ENCODE measurements at places on chromosomes 13 and 19.

GRCh38 chr19:10135551-10136334, 16.0 kb upstream of the EIF3G start:
- no peak for DNase-seq

DNA sequence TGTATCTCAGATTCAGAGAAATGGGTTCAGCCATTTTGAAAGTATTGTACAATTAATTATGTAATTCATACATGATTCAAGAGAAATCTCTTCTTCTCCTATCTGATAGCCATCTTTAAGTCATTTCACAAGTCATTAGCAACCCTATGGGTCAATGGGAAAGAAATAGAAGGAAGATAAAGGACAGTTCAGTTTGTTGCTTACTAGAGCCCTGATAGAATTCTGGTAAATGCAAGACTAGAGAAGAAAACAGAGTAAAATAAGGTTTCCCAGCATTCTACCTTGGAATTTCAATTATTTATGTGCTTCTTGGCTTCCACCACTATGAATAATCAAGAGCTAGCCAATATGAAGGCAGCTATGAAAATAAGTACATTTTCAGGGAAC, 117.7 kb downstream of the LHFPL6 start:
- no peak for DNase-seq

DNA sequence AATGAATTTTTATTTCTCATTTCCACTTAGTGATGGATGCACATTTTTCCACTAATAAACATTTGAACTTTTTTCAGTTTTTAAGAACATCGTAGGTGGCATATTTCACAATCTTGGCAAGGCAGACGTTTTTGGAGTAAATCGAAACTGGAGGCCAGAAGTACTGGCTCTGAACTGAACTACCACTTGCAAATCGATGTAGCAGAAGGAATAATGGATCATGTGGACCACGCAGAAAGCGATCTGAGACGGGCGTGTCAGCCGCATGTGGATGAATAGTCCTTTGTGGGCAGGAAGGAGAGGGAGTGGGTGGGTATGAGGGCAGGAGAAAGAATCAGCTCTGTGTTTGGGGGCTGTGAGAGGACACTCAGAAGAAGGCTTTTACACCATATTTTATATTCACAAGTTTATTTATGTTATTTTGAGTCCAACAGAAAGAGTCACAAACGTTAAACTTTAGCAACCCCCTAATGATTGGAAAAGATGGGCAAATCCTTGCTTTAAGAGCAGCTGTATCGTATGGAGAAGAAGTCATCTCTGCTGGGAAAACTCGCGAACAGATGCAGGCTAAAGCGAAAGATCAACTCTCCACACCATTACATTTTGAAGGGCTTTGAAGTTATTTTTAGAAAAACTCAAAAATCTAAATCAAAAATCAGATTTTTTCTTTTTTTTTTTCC, 90.5 kb downstream of the COL4A2 start:
- DNase-seq, result no peak

GRCh38 chr19:10603084-10603872, 16.2 kb upstream of the AP1M2 start:
- peak; percentile 77 for DNase-seq

- no peak for DNase-seq
Measured at GRCh38 chr13:86510792-86511191, 711.6 kb upstream of the SLITRK6 start.

GRCh38 chr13:111973605-111974340, 93.2 kb upstream of the SOX1 start:
- no peak for DNase-seq
